ENCODE measurements at places on chromosomes 5 and 9.

- DNase-seq = no peak
These were observed 69.3 kb downstream of the HSPA4 start for GRCh38 chr5:133121080-133121479.

DNA sequence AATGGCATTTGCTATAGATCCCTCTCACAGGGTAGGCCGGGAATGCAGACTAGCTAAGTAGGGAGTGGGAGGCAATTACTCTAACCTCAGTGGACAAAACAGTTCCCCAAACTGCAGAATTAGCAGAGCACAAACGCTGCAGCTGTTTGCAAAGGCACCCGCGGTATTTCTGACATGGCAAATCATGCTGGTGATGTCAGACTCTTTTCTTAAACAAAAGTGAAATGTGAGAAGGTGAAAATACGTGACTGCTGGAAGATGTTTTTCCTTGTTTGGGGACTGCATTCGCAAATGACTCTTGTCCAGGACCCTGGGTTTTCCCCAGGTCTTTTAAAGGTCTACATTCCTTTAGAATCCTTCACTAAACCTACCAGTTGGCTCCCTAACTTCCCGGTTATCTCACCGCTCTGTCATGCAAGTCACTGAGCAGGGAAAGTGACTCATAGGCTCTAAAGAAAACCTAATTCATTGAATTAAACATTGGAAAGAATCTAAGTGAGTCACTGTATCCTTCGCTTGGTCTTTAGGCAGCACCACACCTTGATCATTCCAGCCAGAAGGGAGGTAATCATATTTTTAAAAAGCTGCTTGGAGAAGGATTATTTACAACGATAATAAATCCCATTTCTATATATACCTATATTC, 91.5 kb upstream of the DNAH5 start:
- DNase-seq = peak; percentile 75

DNA sequence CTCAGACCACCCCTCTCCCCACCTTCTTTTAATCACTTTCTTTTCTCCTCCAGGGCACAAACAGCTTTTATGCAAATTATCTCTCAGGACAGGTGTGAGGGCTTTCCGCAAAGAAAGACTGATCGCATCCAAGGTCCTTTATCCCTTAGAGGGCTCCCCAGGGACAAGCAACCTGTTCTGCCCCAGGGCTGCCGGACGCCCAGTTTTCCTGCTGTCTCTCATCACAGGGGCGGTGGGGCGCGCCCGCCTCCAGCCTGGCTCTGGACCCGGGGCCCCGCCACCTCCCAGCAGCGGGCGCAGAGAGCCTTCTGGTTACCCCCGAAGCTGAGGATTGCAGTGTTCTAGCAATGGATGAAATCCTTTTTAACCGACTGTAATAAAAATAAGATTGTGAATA, 266.1 kb downstream of the CWC27 start:
- DNase-seq = no peak

GRCh38 chr5:43649256-43649655, 46.3 kb downstream of the NNT start:
- DNase-seq = no peak

DNA sequence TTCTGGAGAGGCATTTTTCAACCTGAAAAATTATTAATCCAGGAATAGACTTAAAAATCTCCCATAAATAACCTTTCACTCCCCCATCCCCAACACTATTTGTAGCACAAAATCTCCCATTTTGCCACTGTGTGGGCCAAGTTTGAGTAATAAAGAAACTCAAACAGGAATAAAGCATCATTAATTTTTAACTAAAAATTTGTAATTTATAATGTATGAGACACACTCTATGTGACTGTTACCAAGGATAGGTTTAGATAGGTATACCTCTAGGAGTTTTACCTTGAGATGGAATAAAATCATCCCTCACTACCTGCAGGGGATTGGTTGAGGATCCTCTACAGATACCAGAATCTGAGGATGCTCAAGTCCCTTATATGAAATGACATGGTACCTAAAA, 30.1 kb downstream of the CHD1 start:
- no peak for DNase-seq

- DNase-seq = no peak
These were observed 30.2 kb downstream of the LHX2 start for GRCh38 chr9:124041817-124042116.

GRCh38 chr5:52656569-52657246, 131.0 kb upstream of the ITGA1 start:
- no peak for DNase-seq

DNA sequence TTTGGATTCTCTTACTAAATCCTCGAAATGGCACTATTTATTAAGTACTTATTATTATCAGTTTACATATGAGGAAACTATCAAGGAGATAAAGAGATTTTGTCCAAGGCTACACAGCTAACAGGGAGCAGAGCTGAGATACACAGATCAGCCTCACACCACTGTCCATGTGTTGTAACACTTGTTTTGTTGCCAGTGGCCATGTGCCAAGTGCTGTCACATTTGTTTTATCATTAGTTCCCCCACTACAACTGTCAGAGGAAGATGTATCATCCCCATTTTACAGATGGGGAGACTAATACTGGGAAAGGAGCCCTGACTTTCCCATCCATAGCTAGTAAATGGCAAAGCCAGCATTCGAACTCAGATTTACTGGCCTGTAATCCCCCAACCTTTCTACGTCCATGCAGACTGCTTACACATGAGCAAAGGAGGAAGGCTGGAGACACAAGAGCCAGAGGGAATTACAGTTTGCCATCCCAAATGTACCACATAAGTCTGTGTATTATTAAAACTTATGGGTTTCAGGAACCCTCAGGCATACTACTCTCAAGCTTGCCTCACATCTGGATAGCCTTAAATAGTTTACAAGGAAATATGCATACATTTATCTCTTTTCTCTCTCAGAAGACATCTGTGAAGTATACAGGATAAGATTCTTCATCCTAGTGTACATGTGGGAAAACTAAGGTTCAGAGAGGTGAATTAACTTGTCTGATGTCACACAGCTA, 25.1 kb downstream of the PAPPA start:
- DNase-seq = no peak

DNA sequence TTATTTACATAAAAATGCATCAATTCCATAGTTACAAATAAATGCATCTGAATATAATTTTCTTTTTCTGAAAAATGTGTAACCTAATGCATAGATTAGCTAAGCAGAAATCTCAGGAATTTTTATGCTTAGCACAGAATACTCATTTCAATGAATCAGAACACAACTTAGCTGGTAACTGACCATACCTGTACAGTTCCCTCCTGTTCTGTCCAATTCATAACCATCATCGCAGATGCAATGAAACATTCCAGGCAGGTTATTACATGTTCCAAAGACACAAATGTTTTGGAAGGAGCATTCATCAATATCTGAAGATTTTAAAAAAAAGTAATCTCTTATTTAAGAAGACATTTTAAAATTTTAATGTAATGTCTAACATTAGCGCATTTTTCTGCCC, 219.4 kb downstream of the FBN2 start:
- DNase-seq = no peak

- DNase-seq = no peak
These were observed 147.2 kb downstream of the PCSK5 start for GRCh38 chr9:76037587-76038225.

DNA sequence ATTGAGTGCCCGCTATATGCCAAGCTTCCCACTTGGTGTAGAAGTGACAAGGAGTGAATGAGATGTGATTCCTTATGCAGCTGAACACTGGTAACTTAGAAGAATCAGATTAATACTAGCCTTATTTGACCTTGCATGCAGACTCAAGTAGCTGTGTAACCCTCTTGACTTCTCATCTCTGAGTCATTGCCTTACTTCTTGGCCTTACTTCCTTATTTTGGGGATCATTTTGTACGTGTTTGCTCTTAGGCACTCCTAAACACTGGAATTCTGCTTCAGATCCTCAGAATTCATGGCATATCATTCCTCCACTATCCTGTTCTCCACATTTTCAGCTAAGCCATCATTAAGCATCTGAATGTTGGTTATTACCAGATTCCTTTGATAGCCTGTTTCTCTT, 948.9 kb upstream of the ARRDC3 start:
- no peak for DNase-seq

DNA sequence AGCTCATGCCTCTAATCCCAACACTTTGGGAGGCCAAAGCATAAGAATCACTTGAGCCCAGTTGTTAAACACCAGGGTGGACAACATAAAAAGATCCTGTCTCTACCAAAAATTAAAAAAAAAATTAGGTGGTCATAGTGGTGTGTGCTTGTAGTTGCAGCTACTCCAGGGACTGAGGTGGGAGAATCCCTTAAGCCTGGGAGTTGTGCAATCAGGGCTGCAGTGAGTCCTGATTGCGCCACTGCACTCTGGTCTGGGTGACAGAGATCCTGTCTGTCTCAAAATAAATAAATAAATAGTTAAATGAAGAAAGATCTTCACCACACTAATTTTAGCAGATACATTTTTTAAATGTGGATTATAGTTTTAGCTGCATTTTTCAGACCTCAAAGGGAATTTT, 433.2 kb downstream of the MAT2B start:
- peak; percentile 87 for DNase-seq

- no peak for DNase-seq
These were observed 315.6 kb downstream of the TRIM32 start for GRCh38 chr9:117002686-117003085.

DNA sequence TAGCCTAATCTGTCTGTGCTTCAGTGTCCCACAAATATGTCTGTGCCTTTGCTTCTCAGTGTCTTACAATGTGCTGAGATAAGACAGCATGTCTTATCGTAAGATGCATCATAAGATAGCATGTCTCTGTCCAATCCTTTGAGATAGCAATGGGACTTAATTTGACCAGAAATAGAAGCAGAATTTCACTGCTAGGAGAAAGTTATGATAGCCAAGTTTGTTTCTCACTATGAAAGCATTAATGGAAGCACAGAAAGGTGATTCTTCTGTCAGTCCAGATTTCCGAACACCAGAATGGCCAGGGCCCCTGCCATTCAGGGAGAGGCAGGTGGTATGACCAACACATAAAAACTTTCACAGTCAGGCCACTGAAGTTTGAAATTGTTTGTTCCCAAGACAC, 111.4 kb downstream of the TRIM32 start:
- DNase-seq = no peak

DNA sequence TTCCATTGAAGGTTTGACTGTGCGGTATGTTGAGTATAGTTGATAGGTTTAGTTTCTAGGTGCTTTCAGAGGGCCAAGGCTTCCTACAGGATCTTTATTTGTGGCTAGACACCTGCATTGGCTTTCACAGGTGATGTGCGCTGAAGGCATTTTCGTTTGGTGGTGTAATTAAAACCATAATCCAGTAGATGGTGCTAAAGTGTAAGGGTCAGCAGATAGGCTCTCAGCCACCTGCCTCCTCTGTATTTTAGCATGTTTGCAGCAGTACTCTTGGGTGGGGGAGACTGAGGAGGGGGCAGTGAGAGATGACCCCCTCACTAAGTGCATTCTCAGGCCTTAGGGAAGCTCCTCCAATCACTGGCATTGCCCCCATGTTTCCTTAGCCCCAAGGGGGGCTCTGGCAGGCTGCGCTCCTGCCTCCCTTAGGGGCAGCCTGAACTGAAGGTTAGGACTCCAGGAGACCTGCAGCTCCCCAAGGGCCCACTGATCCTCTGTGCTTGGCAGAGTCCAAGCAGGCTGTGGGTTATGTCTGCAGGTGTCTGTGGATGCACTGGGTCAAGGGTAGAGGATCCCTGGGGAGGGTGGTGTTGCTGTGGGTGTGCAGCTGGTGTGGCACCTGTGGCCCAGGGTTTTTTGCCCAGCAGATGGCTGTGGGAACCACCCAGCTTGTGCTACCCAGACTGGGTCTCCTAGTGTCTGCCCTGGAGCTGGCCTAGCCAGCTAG, 23.4 kb downstream of the CDK20 start:
- peak; percentile 68 for DNase-seq

GRCh38 chr5:146185161-146185560, 2.7 kb upstream of the LARS1 start:
- DNase-seq = no peak

DNA sequence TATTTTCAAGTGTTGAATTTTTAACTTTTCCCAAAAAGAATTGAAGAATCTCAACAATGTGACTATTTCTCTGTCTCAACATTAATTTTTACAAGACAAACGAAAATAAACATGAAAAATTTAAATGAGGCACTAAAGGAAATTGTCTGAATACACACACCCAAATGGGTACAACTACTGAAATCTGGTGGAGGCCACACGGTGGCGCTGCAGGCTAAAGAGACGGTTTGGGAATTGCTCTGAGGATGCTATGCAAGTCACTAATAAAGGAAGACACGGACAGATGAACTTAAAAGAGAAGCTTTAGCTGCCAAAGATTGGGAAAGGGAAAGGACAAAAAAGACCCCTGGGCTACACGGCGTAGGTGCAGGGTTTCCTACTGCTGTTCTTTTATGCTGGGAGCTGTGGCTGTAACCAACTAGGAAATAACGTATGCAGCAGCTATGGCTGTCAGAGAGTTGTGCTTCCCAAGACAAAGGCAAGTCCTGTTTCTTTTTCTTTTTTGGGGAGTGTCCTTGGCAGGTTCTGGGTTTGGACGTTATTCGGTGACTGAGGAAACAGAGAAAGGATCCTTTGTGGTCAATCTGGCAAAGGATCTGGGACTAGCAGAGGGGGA, at the start of gene PCDHB10:
TSS of gene PCDHB10 (plus strand) at position 244 of the 616 bp plus-strand sequence. CDS start at position 444, 200 bp downstream.
- peak; percentile 4 for DNase-seq
